ENCODE measurements at places on chromosomes 5 and 9.

DNA sequence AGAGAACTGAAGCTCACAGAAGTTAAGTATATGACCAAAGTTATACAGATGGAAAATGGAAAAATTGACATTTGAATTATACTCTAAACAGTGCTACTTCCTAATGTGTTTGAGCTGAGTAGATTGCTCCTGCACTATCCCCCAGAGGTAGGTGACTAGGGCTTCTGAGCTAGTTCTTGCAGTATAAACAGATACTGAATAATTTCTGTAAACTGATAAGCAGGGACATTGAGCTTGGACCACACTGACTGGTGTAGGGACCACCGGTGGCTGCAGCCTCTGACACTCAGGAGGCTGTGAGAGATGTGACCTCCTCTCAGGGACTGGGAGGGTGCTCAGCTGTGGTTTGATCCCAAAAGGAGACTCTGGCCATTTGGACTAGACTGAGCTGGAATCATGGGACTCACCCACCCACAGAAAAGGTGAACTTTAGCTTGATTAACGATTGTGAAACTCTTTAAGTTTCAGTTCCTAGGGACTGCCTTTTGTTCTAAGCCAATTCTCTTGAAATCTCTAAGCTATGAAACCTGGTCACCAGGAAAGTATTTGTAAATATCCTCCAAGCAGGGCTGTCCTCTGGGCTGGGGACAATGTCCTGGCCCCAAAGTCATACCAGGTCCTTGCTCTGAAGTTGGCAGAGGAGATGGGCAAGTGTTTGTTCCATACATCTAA, 291.5 kb downstream of the SEC61B start:
- no peak for DNase-seq

DNA sequence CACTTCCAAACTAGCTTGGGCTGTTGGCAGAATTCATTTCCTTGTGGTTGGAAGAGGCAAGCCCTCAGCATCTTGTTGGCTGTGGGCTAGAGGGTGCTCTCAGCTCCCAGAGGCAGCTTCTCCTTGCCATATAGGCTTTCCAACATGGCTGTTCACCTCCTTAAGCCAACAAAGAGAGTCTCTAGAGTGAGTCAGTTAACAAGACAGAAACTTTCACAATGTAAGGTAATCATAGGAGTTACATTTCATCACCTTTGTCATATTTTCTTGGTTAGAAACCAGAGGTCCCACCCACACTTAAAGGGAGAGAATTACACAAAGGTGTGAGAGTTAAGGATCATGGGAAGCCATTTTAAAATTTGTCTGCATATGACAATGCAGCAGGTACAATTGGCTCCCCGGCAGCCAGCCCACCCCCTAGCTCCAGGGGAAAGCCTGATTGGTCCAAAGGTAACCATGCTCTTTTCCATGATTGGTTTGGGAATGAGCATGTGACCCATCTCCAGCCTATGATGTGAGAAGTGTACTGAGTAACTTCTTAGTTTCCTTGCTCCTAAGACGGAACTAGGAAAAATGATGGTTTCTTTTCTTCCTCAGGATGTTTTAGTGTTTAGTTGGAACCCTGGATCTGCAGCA, 109.8 kb upstream of the MSX2 start:
- DNase-seq: no peak

DNA sequence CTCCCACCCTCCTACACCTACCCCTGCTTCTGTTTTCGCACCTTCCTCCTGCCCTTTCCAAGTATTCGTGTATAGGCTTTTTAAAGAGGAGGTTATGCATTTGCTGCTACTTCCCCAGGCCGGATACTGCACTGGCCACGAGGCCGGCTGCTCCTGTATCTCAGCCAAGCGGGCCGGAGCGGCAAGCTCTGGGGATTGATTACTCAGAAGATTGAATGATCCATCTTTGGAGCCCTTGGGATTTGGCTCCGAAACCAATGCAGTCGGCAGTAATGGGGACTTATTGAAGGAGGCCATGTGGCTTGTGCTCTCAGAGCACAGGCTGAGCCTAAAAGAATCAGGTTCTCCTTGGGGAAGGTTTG, 405.3 kb downstream of the TLE4 start:
- peak; percentile 53 for DNase-seq

GRCh38 chr9:98087420-98088354, 31.2 kb downstream of the NANS start:
- DNase-seq: peak; percentile 64

DNA sequence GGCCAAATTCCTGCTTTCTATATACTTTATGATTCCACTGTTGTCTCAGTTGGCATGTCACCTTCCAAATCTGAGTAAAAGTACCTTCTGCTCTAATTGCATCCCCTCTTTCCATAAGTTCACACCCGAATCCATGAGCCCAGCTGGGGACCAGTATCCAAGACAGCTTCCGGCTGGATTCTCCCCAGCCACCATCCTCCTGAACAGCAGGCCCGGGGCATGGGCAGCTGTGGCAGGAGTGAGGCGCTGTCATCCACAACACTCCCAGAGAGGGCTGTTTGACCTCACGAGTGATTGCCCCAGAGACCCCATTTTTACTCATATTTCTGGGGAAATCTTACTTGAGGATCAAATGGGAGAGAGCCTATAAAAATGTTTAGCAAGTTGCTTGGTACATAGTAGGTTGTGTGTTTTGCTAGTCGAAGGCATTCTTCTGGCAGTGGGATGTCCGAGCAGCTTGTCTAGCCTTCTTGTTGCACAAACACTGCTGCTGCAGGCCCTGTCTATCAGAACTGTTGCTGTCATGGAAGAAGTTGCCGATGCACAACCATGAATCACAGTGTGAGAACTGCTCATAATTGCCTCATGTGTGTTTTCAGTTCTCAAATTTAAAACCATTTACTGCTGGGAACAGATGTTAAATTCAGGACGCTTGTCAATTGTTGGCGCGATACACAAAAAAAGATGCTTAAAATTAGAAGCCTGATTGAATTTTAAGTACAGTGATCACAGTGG, 93.8 kb downstream of the HSPA4 start:
- no peak for DNase-seq

- no peak for DNase-seq
Observed at GRCh38 chr5:132205385-132206125, 22.1 kb downstream of the P4HA2 start.

- no peak for DNase-seq
Observed at GRCh38 chr5:115320006-115320405, 23.6 kb upstream of the CCDC112 start.

GRCh38 chr5:107979291-107979690, 308.6 kb upstream of the EFNA5 start:
- peak; percentile 47 for DNase-seq

GRCh38 chr5:33964132-33964700, 20.3 kb downstream of the SLC45A2 start:
- DNase-seq: peak; percentile 17

DNA sequence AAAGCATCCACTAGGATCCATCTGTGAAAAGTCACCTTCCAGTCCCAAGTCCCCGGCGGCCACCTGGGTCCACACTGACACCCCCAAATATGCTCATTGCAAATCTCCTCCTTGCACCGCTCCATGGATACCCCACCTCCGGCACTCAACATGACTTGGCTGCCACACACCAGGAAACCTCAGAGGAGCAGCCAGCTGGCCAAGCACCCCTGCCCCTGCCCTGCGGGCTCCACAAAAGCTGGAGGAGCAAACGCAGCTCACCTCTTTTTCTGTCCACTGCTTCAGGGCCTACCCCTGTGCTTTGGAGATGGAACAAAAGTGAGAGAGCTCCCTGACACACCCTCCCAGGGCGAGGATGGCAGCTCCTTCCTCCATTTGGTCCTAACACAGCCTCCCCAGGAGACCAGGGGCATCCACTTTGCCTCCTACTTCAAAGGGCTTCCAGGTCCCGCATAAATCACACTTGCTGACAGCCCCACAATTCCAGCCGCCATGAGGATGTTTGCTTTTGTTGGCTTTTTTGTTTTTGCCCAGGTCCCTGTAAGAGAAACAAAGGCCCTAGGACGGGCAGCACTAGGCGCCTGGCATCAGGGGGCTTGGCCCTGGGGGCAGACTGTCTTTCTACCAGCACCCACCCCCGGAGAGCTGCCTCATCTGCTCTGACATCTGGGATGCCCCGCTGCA, 14.8 kb downstream of the ROR2 start:
- DNase-seq: no peak

DNA sequence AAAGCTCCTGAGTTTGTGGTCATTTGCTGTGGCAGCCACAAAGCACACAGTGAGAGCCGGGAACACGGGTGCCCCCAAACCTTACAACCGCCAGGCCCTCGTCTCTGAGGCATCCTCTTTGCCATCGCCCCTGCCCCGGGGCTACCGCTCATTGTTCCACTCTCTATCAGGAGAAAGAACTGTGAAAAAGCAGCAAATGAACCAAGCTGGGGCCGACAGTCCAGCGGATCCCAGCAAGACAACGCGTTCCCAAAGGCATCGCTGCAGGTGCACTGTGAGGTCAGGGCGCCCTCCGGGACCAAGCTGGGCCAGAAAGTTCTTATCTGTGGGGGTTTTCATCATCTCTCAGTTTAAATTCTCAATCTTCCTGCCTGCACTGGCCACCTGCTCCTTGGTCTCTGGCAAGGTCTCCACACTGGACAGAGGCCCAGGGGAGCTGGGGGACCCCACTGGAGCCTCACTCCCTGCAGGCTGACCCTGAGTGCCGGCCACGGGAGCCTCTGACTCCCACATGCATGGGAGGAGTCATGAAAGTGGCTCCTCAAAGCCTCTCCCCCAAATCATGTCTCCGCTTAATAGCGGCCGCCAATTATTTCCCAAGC, 32.1 kb downstream of the VAV2 start:
- DNase-seq: no peak

- no peak for DNase-seq
Observed at GRCh38 chr5:143698574-143698973, 113.4 kb upstream of the HMHB1 start.

GRCh38 chr5:91742550-91742949, 359.4 kb upstream of the ARRDC3 start:
- no peak for DNase-seq

- no peak for DNase-seq
Observed at GRCh38 chr5:172162323-172162986, 25.6 kb downstream of the STK10 start.

- DNase-seq: peak; percentile 47
Observed at GRCh38 chr5:115333164-115333563, 36.7 kb upstream of the CCDC112 start.

- DNase-seq: no peak
Observed at GRCh38 chr9:134051319-134051718, 16.5 kb downstream of the BRD3 start.

GRCh38 chr5:181171782-181172181, 24.4 kb downstream of the OR2V2 start:
- DNase-seq: no peak

DNA sequence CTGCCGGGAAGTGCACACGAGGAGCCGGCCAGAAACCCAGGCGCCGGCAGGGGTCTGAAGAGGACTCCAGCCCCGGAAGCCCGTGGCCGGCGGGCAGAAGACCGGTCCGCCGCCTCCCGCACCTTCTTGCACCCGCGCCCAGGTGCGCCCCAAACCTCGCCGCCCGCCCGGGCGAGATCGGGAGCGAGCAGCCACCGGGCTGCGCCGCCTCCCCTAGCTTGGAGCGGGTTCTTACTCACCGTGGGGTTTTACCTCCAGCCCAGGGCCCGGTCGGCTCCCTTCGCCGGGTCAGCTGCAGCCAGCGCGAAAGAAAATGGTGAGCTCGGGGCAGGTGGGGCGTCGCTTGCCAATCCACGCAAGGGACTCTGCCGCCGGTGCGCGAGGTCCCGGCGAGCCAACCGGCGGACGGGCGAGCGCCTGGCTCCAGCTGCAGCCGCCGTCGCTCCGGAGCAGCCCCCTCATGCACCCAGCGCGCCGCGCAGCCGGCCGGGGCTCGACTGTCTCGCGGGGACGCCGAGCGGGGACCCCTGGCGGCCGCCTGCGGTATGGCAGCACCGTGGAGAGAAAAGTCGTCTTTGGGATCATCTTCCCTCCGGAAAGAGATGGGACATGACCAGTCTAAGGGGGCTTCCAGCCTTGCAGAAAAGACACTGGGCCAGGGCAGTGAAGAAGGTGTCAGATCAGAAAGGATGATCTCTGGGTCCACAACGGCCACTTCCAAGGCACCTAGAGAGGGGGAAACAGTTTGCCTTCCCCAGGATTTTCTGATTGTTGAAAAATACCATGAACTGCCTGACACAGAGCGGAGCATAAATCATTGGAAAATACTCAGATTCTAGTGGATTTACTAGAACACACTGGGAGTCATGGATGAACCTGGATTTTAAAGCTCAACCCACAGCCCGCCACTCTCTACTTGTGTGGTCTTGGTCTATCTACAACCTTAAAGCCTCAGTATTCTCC, at the start of gene MOB3B:
Gene MOB3B (minus strand): TSS at position 499 of the 963 bp plus-strand sequence. CDS start 74,264 bp downstream, outside the sequence.
- peak; percentile 46 for DNase-seq

GRCh38 chr9:18240213-18240612, 233.7 kb upstream of the ADAMTSL1 start:
- DNase-seq: no peak

DNA sequence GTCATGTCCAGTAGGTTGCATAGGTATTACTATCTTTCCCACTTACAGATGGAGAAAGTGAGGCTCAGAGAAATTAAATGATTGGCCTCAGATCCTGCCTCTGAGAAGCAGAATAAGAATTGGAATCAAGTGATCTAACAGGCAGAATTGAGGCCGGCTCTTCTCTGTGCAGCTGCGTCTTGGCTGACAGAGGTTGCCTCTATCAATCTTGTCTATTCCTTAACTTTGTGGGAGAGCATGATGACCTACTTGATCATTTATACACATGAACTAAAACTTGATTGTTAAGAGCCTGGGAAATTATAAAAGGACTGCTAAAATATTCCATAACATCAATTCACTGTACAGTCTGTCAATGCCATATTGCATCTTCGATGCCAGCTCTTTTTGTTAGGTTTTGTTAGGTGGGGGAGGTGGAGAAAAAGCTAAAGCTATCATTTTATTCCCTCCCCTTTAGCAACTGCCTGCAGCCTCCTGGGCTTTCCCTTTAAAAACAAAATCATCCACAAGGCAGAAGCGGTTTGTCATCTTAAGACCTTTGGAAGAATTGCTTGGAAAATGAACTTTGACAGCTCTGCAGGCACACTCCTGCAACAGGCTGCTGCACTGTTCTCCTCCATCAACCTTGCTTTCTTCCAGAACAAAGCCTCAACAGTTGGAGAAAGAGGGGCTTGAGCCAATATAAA, 247.4 kb downstream of the SMARCA2 start:
- no peak for DNase-seq

DNA sequence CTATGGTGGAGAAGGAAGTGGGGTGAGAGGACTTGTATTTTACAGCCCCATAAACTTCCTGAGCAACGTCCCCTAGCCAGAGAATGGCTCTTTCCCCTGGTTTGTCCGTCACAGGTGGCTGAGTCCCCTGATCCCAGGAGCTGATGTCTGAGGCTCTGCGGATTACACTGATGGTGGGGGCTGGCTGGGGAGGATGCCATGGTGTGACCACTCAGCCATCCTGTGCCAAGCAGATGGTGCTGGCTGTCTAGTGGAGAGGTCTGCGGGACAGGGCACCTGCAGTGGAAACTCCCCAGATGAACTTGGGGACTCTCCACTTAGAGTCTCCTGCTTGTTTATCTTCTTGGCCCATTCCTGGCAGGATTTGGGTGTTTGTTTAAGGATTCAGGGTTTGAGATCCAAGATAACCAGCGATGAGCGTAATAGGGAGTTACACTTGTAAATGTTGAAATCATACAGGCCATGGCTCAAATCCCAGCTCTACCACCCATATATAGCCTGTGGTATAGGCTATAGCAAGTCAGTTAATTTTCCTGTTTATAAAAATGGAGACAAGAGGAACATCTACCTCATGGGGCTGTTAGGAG, 4.7 kb upstream of the PTGS1 start:
- DNase-seq: no peak

GRCh38 chr5:95365302-95366095, 25.7 kb upstream of the FAM81B start:
- no peak for DNase-seq

- no peak for DNase-seq
Observed at GRCh38 chr5:138874241-138874640, 894 bp downstream of the LRRTM2 start.

- DNase-seq: no peak
Observed at GRCh38 chr9:38127271-38127839, 58.3 kb upstream of the SHB start.

Data from fibroblast of mammary gland (primary cell).